Left forelimb (tissue), 1 donor: ENCODE measurements at places on chromosomes 16 and 17.

DNA sequence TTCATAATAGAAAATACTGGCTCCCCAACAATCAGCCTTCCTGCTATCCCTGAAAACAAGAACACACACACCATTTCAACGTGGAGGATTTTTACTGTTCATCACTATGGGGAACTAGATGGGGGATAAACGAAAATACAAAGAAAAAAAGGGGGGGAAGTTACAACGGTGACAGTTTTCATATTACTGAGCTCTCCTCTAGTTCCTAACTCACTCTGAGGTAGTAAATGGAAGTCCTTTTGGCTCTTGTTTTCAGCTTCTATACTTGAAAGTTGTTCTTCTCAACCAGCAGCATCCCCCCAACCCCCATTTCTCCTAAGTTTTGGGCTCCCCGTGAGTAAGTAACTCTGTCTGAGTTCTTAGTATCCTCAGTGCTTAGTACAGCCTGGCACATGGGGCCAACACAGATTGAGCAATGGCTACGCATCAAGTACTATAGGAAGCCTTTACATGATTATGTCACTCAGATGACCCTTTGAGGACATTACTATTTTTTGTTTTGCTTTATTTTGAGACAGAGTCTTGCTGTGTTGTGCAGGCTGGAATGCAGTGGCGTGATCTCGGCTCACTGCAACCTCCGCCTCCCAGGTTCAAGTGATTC, 4.2 kb upstream of the CORO7 start:
- no peak for DNase-seq

- no peak for DNase-seq
Observed at GRCh38 chr17:83145831-83146230, 66.4 kb downstream of the METRNL start.

DNA sequence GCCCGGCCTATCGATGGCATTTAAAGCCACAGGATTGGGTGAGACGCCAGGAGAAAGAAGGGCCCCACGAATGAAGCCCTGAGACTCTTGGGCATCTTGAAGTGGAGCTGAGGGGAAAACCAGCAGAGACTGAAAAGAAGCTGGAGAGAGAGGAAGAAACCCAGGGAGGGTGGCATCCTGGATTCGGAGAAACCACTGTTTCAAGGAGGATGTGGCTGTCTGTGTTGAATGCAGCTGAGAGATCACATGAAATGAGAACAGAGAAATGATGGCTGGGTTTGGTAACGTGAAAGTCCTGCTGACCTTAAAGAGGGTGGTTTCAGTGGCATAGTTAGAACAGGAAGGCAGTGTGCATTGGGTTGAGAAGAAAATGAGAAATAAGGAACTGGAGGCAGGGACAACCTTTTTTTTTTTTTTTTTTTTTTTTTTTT, 3.8 kb downstream of the TNFSF12 start:
- DNase-seq: no peak

GRCh38 chr17:79306424-79307318, 232.0 kb downstream of the ENGASE start:
- no peak for DNase-seq

GRCh38 chr16:2846511-2847310, 11.3 kb downstream of the PRSS22 start:
- DNase-seq: no peak

- peak; percentile 64 for DNase-seq
Observed at GRCh38 chr17:4540687-4541327, 14.4 kb downstream of the MYBBP1A start.

- DNase-seq: no peak
Observed at GRCh38 chr17:59837308-59838051, 55.3 kb downstream of the TUBD1 start.

GRCh38 chr17:69703751-69704150, 289.3 kb downstream of the MAP2K6 start:
- DNase-seq: no peak

DNA sequence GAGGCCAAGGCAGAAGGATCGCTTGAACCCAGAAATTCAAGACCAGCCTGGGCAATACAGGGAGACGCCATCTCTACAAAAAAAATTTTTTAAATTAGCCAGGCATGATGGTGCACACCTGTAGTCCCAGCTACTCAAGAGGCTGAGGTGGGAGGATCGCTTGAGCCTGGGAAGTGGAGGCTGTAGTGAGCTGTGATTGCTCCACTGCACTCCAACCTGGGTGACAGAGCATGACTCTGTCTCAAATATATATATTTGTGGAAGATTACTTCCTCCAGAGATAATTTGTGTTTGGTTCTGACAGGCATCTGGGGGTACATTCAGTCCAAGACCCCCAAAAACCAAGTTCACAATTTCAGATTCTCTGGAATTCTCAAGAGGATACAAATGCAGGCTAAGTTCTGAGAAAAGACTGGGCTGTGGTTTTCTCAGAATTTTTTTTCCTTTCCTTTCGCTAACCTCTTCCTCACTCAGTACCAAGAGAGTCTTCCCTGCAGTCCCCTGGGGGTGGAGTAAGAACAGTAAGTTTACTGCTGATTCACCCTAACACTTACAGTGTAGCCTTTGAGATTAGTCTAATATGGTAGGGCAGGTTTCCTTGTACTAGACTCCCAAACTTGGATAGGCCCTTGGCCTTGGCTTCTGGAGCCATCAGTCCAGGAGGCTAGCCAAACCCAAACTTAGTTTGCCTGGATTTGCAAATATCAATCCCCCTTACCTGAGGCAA, 15.1 kb downstream of the GSDMB start:
- no peak for DNase-seq

DNA sequence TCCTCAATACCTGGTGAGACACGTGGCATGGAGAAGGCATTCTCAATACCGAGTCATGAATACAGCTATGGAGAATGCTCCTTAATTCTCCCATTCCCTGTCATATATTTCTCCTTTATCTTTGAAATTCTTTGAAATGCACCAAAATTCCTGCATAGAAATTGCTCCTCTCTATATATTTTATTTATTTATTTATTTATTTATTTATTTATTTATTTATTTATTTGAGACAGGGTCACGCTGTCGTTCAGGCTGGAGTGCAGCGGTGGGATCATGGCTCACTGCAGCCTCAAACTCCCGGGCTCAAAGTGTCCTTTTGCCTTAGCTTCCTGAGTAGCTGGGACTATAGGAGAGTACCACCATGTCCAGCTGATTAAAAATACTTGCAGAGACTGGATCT, 190.3 kb upstream of the MAF start:
- DNase-seq: no peak

GRCh38 chr16:53968454-53968853, 264.5 kb downstream of the FTO start:
- DNase-seq: no peak

DNA sequence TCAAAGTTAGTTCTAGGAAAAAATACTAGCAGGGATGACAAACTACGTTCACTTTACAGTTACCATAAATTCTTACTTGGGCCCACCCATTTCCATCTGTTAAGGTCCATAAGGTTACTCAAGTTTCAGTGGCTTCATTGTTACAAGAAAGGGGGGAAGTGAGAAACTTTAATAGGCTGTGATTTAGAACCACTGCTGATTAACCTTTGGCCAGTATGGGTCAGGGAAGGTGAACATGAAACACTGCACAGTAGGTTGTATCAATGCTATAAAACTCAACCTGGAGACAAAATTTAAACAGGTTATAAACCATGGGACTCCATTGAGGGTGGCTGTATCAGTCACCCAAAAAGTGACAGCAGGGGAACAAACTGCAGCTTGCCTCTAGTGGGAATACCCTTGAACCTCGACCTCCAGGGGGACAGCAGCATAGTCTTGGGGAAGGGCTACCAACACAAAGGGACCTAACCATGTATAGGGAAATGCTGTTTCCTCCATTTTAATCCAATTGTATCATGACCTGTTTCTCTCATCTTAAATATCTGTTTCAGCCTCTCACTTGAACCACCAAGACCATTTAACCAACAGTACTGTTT, 10.4 kb downstream of the PTRH2 start:
- no peak for DNase-seq

GRCh38 chr16:89658221-89658879, 714 bp downstream of the SPATA33 start:
- no peak for DNase-seq
